ENCODE measurements at places on chromosomes 1 and 21.
A peak's percentile ranks its signal among the peaks of the same experiment; 100 is the strongest.

GRCh38 chr1:169112241-169112640 lies 5.8 kb downstream of the ATP1B1 start:
- DNase-seq: no peak

- DNase-seq: no peak
Measured at GRCh38 chr1:3187415-3188149, 118.6 kb downstream of the PRDM16 start.

- DNase-seq: no peak
Measured at GRCh38 chr1:10717296-10718082, 79.0 kb downstream of the CASZ1 start.

DNA sequence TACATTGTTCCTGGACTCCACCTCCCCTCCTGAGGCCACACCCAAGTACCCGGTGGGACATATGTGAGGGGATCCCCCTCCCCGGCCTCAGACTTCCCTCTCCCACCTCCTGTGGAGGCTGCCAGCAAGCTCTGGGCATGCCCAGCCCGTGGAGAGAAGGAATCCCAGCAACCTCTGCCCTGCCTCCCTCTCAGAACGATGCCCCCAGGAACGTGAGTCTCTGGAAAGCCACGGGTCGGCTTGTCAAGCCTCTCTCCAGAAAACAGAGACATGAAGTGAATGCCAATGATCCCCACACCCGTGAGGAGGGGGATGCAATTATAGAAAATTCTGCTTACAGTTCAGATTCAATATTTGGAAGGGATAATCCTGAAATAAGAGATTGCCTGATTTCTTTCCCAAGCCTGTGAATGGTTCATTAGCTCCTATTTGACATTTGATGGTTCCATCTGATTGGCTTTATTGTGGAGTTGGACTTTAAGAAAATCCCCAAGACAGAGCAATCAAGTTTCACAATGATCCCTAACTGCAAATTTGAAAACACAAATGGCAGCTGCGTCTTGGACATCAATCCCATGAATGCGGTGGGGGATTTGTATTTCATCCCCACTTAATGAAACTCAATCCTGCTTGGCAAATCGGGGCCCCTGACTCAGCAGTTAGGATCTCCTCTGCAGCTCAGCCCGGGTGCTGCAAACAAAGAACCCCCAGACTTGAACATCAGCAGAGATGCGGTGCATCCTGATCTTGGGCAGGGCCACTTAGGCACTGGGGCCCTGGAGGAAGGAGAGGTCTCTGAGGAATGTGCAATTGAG lies 9.1 kb upstream of the GUCA2B start:
- no peak for DNase-seq

- DNase-seq: peak; percentile 41
Measured at GRCh38 chr1:159188375-159188788, 16.3 kb upstream of the ACKR1 start.

GRCh38 chr1:152884085-152884484 lies 6.0 kb downstream of the SMCP start:
- no peak for DNase-seq

GRCh38 chr21:42533306-42533962 lies 19.8 kb downstream of the SLC37A1 start:
- DNase-seq: no peak

DNA sequence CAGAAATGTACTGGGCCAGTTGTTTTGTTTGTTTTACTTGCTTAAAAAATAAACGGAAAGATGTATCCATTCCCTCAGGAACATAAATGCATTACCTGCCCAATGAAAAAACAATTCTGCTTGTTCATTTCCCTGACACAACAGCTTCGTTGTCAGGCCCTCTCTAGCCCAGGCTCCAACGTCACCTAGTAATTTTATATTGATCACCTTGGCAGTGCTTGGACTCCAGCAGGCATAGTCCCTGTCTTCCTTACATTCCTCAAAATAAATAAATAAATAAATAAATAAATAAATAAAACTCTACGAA lies 1.2 kb downstream of the CEP170 start:
- DNase-seq: no peak

DNA sequence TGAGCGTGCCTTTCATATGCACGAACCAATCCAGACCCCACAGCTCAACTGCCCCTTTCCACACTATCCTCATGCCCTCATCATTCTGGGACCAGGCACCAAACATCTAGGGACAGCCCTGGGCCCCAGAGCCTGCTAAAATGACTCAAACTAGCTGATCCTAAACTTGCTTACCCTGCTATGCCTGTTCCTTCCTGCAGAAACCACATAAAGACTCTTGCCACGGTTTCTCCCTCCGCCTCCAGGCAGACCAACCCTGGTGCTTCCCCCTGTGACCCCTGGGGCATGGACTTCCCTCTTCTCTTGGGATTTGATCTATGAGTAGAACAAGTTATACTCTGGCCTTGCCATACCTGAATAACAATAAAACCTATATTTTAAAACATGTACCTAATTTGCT lies 138.0 kb upstream of the CD34 start:
- DNase-seq: no peak

DNA sequence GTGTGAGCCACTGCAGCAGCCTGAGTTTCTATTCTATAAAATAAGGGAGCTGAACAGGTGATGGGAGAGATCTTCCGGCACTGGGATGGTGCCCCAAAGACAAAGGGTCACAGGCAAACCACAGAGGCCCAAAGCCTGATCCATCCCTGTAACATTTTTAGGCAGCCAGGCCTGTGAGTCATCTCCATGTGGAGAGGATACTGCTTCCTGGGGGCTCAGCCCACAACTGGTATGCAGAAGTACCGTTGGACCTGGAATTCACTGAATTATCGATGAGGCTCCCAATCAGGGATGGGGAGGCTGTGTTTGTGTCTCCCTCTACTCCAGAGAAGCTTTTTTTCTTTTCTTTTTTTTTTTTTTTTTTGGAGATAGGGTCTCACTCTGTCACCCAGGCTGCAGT lies 48.8 kb upstream of the WASF2 start:
- peak; percentile 79 for DNase-seq

All from AG08395 (cell line).